Left lung (tissue), 14 donors: ENCODE measurements at places on chromosomes 4 and X.

DNA sequence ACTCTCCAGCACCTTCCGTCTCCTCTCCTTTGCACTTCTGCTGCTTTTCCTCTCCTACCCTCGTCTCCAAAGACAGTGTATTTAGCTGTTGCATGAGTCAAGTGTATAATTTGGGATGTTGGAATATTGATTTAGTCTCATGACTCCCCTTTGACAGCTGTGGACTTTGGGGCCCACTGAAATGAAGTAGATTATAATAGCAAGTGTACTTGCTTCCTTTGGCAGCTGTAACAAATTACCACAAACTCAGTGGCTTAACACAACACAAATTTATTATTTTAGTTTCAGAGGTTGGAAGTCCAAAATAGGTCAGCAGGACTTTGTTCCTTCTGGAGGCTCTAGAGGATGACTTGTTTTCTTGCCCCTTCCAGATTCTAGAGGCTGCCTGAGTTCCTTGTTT is 29.5 kb upstream of the MSL3 start:
- DNase-seq, result no peak

DNA sequence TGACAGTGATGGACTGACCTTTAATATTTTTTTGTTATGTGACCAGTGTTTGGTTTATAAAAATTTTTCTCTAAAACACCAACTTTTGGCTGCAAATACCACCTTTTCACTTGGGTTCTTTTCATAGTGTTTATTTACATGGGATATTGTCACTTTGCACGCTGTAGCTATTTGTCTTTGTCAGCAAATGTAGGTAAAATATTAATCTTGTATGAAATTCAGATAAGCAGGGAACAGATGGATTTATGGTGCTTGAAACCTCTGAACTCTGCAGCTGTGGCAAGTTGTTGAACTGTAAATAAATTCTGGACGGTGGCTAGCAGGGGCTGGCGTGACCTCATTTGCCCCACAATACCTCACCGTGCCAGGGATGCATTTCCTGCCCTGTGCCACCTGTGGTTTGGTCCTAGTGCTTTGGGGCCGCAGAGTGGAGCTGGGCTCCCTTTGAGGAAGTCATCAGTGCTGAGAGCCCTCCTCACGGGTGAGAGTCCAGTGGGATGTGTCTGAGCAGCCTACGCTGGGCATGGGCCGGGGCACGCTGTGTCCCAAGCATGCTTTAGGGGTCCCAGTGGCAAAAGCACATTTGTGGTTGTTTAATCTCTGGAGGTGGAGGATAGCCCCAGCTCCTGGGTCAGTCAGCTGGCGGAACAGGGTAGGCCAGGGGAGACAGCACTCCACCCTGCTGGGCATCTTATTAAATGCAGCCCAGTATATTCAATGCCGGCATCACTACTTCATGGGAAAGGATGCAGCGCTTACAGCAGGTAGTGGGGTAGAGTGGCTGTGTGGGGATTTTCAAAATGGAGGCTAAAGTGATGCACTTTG is 108.6 kb downstream of the TBL1X start:
- DNase-seq, result no peak

DNA sequence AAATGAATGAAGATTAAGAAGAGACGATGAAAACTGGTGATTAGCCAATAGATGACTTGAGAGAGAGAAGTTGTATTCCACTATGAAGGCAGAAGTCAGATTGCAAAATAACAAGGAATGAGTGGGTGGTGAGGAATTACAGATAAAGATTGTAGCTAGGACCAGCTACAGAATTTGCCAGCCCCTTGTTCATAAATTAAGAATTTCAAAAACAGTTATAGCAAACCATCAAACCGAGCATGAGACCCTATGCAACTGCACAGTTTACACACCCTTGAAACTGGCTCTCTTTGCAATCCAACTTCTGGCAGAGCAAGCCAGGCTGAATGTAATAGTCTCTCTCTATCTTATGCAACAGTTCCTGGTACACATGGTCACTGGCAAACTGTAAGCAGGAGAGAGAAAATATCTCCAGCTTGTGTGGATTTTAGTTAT is 35.2 kb downstream of the STAP1 start:
- DNase-seq, result peak; percentile 2

DNA sequence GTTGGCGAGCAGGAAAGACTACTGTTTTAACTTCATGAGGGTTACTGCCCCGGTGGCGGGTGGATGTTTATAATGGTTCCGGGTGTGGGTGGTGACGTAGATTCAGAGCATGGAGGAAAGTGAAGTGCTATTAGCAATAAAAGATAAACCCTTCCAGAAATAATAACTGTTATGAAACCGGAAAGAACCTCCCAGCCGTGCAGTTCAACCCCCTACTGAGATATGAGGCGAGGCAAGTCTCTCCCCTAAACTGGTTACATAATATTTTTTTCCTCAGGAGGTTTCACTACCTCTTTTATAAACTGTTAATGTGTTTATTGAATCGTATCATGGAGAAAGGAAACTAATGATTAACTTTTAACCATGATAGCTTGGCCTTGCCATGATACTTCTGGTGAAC is 33.9 kb upstream of the STIM2 start:
- no peak for DNase-seq

DNA sequence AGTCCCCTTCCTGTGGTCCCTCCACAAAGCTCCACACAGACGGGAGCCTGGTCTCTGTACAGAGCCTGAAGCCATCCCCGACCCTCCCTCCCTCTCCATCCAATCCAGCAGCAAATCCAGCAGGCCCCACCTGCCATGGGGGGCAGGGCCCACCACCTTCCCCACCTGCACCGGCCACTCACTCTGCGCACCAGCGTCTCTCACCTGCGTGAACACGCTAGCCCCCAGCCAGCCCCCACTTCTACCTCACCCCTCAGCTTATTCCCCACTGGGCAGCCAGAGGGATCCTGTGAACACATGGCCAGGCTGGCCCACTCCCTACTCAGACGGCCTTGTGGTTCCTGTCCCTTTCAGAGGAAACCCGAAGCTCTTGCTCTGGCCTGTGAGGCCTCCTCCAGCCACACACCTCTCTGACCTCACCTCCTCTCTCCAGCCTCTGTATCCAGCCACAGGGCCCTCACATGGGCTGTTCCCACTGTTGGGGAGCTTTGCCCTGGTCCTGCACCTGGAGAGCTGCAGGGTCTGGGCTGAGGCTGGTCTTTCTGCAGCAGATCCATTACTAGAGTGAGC is 70.9 kb downstream of the WFS1 start:
- peak; percentile 53 for DNase-seq

DNA sequence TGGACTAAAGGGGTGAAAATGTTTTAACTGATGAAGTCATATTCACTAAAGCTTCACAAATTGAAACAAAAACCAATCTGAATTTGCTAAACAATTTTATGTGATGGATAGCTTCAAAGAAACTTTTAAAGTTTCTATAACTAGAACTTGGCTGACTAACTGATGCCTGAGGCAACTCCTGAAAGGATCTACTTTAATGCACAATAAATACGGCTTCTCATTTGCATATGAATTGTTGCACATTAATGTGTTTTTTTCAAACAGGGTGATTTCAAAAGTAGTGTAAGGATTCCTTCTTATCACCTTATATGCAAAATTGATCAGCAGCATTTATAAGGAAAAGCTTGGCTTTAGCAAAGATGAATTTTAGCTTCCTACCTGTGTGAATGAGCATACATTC is 58.4 kb upstream of the ATOH1 start:
- DNase-seq, result no peak

DNA sequence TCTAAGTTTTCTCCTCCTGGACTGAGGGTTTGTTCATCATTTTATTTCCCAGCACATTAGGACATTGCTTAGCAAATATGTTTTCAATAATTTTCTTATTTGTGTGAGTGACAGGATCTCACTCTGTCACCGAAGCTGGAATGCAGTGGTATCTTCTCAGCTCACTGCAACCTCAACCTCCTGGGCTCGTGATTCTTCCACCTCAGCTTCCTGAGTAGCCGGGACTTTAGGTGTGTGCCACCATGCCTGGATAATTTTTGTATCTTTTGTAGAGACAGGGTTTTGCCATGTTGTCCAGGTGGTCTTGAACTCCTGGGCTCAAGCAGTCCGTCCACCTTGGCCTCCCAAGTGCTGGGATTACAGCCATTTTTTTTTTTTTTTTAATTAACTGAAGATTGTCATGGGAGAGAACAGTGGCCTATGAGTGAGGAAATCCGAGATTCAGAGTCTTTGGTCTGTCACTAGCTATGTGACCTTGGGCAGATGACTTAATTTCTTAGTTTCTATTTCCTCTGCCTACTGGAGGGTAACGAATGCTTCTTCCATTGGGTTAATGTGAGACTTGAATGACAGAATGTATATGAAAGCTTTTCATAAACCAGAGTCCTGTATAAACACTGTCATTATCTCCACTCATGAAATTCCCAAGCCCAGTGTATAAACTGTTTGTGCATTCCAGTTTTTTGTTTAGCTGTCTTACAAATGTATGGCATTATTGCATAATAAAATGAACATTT is 23.9 kb downstream of the MOB1B start:
- DNase-seq, result no peak
